ENCODE measurements at places on chromosomes 7 and 10. TPM values are rescaled to one million over a fixed set of nuclear protein-coding genes. Genes with fewer than 3 reads are reported as not detected.

GBX1 gene
- total RNA-seq = 1.2 TPM

BMS1 gene
- total RNA-seq = 15.8 TPM

PMS2 gene
- total RNA-seq = 20.6 TPM

HOXA10 gene
- not detected for total RNA-seq

MUC3A gene
- total RNA-seq = 0.11 TPM

CPXM2 gene
- not detected for total RNA-seq

DKK1 gene
- total RNA-seq = not detected

SPDYE2 gene
- total RNA-seq = not detected

UCN3 gene
- total RNA-seq = not detected

CRPPA gene
- total RNA-seq = 0.65 TPM

TLL2 gene
- not detected for total RNA-seq

MACC1 gene
- total RNA-seq = 1.5 TPM

PCGF5 gene
- total RNA-seq = 37.3 TPM

BNIP3 gene
- total RNA-seq = 362 TPM

FXYD4 gene
- not detected for total RNA-seq

CNNM1 gene
- 0.61 TPM for total RNA-seq

OR6B1 gene
- total RNA-seq = not detected

PLAC9 gene
- total RNA-seq = not detected

NPFFR1 gene
- not detected for total RNA-seq

BPGM gene
- 20.7 TPM for total RNA-seq

WEE2 gene
- total RNA-seq = 0.13 TPM

TMEM130 gene
- not detected for total RNA-seq

SLC39A12 gene
- not detected for total RNA-seq

SSC4D gene
- 0.61 TPM for total RNA-seq

CDK1 gene
- total RNA-seq = 104 TPM

CLDN4 gene
- total RNA-seq = not detected

SLC18A3 gene
- not detected for total RNA-seq

FAM180A gene
- not detected for total RNA-seq

PLXNA4 gene
- total RNA-seq = 1.4 TPM

TRIM73 gene
- total RNA-seq = 8.6 TPM

CCDC3 gene
- total RNA-seq = 0.26 TPM

VAX1 gene
- total RNA-seq = not detected

NODAL gene
- not detected for total RNA-seq

GLI3 gene
- total RNA-seq = 0.74 TPM

SHTN1 gene
- total RNA-seq = 0.28 TPM

FGL2 gene
- total RNA-seq = 0.56 TPM

OR6V1 gene
- not detected for total RNA-seq

C7orf57 gene
- 0.32 TPM for total RNA-seq

VWA2 gene
- not detected for total RNA-seq

CHN2 gene
- total RNA-seq = not detected

FAM25A gene
- total RNA-seq = not detected

NPY4R gene
- total RNA-seq = not detected

OGDH gene
- 128 TPM for total RNA-seq

EFCAB10 gene
- total RNA-seq = not detected

ZNF117 gene
- 1.8 TPM for total RNA-seq

WDFY4 gene
- total RNA-seq = 0.90 TPM

HTR7 gene
- 0.16 TPM for total RNA-seq

LRRC4 gene
- not detected for total RNA-seq

NRAP gene
- total RNA-seq = not detected

GIMAP5 gene
- total RNA-seq = 106 TPM

ADAM8 gene
- total RNA-seq = 336 TPM

CALHM3 gene
- not detected for total RNA-seq

SFRP4 gene
- not detected for total RNA-seq

All from activated T-helper 17 cell treated with anti-CD3 and anti-CD28 coated beads, Interleukin-2, amount 50 U/mL, for 72 hours (primary cell).